ENCODE measurements at places on chromosomes 6 and 20.

DNA sequence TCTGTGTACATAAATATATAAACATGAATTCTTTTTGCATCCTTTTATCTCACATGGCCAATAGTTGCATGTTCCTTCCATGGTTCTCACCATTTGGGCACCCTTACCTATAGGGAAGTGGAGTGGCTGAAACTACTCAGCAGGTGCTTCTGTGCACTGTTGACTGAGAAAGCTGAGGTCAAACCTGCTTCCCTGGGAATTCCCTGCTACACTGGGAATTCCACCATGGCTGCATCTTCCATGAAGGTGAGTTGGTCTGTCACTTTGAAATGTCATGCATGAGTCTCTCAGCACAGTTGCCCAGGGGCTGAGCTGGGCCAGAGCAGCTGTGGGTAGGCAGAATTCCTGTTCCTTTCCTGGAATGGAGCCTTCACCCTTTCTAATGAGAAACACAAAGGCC lies 193.8 kb upstream of the PRSS16 start:
- DNase-seq, result no peak
- no peaks in the 10 kb centered on the region for H3K4me1 ChIP-seq
- no peak overlapping the region for H3K27ac ChIP-seq
- no peaks in the 10 kb centered on the region for H3K36me3 ChIP-seq
- H3K4me3 ChIP-seq, result no peak overlapping the region

GRCh38 chr20:9886227-9886626 lies 47.4 kb upstream of the PAK5 start:
- H3K27me3 ChIP-seq, result peaks cover 2% of the 10 kb centered on the region
- peaks cover 6% of the 10 kb centered on the region for H3K4me1 ChIP-seq
- DNase-seq, result no peak
- H3K4me3 ChIP-seq, result no peak overlapping the region
- H3K36me3 ChIP-seq, result no peaks in the 10 kb centered on the region

- H3K36me3 ChIP-seq, result no peaks in the 10 kb centered on the region
- no peak overlapping the region for H3K4me3 ChIP-seq
- peaks cover 2% of the 10 kb centered on the region for H3K27me3 ChIP-seq
Observed at GRCh38 chr6:147479857-147480256, 28.6 kb upstream of the SAMD5 start.

GRCh38 chr20:15310361-15310760 lies 972.9 kb upstream of the FLRT3 start:
- H3K27ac ChIP-seq, result peak overlapping the region; percentile 26
- DNase-seq, result no peak
- H3K27me3 ChIP-seq, result no peaks in the 10 kb centered on the region

DNA sequence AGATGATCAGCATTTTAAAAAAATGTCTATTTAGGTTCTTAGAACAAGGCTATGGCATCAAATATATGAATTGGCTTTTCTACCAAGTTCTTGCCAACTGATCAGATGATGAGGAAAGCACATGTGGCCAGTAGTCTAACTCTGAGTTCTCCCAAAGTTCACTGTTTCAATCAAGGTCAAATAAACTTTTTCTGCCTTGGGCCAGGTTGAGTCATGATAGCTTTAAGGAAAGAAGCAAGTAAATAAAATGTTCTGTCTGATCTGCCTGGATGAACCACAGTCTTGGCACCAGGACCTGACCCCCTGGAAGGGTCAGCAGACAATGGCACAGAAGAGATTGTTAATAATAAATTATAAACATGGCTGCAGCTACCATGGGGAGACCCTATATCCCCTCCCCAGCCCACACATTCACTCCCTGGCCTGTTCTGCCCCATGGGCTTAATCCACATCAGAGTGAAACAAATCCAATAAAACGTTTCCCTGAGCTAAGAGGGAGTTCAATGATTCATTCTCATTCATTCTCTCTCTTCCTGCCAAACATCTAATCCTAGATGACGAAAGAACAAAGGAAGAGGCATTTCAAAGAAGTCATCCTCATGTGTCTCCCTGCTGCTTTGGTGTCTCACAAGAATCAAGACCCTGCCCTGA lies 661.6 kb downstream of the DHX35 start:
- DNase-seq, result no peak
- H3K36me3 ChIP-seq, result peaks cover 1% of the 10 kb centered on the region
- peaks cover 4% of the 10 kb centered on the region for H3K4me1 ChIP-seq
- no peak overlapping the region for H3K27ac ChIP-seq

DNA sequence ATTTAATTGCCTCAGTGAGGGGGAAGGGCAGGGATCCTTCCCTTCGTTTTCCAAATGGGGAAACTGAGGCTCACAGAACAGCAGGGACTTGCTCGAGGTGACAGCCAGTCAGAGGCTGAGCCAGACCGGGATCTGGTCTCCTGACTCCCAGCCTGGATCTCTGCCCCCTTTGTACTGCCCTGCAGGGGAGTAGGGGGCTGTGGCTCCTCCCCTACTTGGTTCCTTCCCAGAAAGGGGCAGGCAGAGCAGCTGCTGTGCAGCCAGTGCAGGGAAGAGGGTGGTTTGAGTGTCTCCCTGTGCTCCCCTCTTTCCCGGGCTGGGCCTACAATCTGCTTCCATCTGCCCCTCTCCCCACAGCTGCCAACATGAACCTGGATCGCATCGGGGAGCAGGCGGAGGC lies 37.6 kb downstream of the UQCC2 start:
- H3K27me3 ChIP-seq, result no peaks in the 10 kb centered on the region
- H3K36me3 ChIP-seq, result peaks cover 35% of the 10 kb centered on the region
- no peak for DNase-seq
- peak overlapping the region; percentile 33 for H3K27ac ChIP-seq
- no peak overlapping the region for H3K4me3 ChIP-seq
- peaks cover 18% of the 10 kb centered on the region for H3K4me1 ChIP-seq

GRCh38 chr6:42148058-42148457 lies 5.6 kb upstream of the C6orf132 start:
- no peaks in the 10 kb centered on the region for H3K36me3 ChIP-seq
- no peak for DNase-seq
- no peaks in the 10 kb centered on the region for H3K4me1 ChIP-seq
- no peak overlapping the region for H3K27ac ChIP-seq
- no peak overlapping the region for H3K4me3 ChIP-seq
- peaks cover 13% of the 10 kb centered on the region for H3K27me3 ChIP-seq

- no peaks in the 10 kb centered on the region for H3K36me3 ChIP-seq
- H3K27ac ChIP-seq, result no peak overlapping the region
- DNase-seq, result no peak
- H3K4me1 ChIP-seq, result peaks cover 3% of the 10 kb centered on the region
Observed at GRCh38 chr20:46253391-46253790, 54.9 kb downstream of the CDH22 start.

GRCh38 chr20:23634985-23635767 lies 2.6 kb downstream of the CST3 start:
- H3K4me1 ChIP-seq, result peaks cover 2% of the 10 kb centered on the region
- no peak overlapping the region for H3K27ac ChIP-seq
- H3K27me3 ChIP-seq, result peaks cover 16% of the 10 kb centered on the region
- no peak for DNase-seq
- H3K36me3 ChIP-seq, result no peaks in the 10 kb centered on the region

GRCh38 chr20:35876033-35876320 lies 78.3 kb downstream of the SCAND1 start:
- no peaks in the 10 kb centered on the region for H3K27me3 ChIP-seq
- peak overlapping the region; percentile 65 for H3K27ac ChIP-seq
- no peak for DNase-seq
- peaks cover 22% of the 10 kb centered on the region for H3K36me3 ChIP-seq
- H3K4me3 ChIP-seq, result no peak overlapping the region
- peaks cover 7% of the 10 kb centered on the region for H3K4me1 ChIP-seq

DNA sequence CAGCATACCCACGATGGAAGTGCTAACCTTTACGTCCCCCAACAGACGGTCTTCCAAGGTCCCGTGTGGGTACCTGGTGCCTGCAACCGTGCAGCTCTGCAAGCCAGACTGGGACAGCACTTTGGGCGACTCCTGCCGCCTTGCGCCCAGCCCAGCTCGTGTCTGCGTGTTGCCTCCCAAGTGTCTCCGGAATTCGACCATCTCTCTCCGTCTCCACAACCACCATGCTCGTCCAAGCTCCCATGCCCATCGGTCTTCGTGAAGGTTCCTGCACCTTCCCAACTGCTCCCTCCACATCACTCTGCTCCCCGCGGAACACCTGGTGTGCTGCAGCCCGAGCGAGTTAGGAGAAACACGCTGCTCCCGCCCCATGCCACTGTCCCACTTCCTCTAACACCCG lies 173.2 kb upstream of the AFDN start:
- H3K27me3 ChIP-seq, result no peaks in the 10 kb centered on the region
- no peaks in the 10 kb centered on the region for H3K36me3 ChIP-seq
- H3K4me3 ChIP-seq, result no peak overlapping the region
- H3K27ac ChIP-seq, result no peak overlapping the region
- no peak for DNase-seq

DNA sequence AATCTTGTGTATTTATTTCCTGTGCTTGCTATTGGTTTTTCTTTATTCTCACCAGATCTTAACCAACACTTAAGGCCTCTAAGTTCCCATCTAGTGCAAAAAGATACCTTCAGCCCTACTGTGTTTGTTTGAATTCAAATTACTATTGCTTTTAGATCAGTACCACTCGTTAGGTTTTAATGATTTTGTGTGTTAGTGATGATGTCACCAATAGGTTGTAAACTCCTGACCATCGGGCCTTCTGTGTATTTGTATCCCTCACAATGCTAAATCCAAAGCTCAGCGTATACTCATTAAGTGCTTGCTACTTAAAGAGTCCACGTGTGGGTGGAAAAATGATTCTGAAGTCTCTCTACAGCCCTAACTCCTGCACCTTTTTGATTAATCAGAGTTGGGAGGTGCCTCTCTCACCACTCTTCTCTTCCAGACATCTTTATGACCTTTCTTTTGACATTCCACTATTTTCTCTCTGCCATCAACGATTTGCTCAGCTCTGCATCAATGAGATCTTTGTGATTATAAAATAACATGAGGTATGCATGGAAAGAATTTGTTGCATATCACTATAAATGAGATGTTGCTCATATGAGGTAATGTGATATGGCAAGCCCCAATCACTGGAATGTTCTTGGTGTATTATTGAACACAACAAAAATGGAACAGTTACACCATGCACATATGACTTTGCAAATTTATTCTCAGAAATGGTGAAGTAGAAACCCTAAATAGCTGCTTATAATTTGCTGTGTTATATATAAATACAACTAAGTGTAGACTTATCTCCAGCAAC lies 55.1 kb upstream of the LAMA2 start:
- H3K27ac ChIP-seq, result no peak overlapping the region
- H3K4me1 ChIP-seq, result no peaks in the 10 kb centered on the region
- H3K36me3 ChIP-seq, result no peaks in the 10 kb centered on the region

DNA sequence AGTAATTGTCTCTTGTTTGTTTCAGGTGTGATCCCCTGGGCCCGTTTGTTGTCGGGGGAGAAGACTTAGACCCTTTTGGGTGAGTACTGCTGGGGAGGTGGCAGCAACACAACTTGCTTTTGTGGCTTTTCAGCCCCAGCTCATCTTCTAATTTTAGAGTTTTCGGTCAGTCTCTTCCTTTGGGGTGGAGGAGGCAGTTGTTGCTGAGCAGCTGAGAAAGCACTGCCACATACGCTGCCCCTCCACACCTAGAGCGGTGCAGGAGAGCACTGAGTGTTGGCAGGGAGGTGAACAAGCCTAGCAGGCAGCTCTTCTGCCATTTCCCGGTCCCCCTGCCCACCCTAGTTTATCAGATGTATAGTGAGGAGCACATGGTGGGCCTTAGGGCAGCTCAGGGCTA lies 21.7 kb downstream of the TMEM74B start:
- H3K36me3 ChIP-seq, result peaks cover 54% of the 10 kb centered on the region
- H3K27me3 ChIP-seq, result no peaks in the 10 kb centered on the region
- DNase-seq, result no peak
- peak overlapping the region; percentile 45 for H3K27ac ChIP-seq
- peaks cover 3% of the 10 kb centered on the region for H3K4me1 ChIP-seq
- no peak overlapping the region for H3K4me3 ChIP-seq

- H3K36me3 ChIP-seq, result no peaks in the 10 kb centered on the region
- no peaks in the 10 kb centered on the region for H3K4me1 ChIP-seq
- H3K27me3 ChIP-seq, result peaks cover 2% of the 10 kb centered on the region
- DNase-seq, result no peak
Observed at GRCh38 chr20:23166563-23166962, 80.4 kb upstream of the CD93 start.

DNA sequence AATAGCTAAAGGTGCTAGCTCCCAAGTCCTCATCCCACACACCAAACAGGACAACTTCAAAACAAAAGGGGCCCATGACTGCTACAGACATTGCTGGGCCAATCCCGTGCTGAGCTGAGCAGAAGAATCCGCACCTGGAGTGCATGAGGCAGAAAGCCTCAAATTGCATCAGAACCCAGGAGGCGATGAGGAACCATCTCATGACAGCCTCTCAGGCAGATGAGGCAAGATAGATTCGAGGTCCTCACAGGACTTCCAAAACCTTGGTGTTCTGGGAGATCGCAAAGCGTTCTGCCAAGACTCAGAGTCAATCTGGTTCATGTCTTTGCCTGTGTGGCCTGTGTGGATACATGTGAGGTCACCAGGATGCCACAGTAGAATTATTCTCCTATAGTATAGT lies 32.8 kb upstream of the SSTR4 start:
- H3K36me3 ChIP-seq, result no peaks in the 10 kb centered on the region
- H3K4me3 ChIP-seq, result no peak overlapping the region
- no peak for DNase-seq
- H3K27ac ChIP-seq, result no peak overlapping the region

- no peaks in the 10 kb centered on the region for H3K36me3 ChIP-seq
- no peaks in the 10 kb centered on the region for H3K27me3 ChIP-seq
- no peak for DNase-seq
- no peak overlapping the region for H3K4me3 ChIP-seq
- H3K27ac ChIP-seq, result no peak overlapping the region
- peaks cover 2% of the 10 kb centered on the region for H3K4me1 ChIP-seq
Observed at GRCh38 chr6:131998255-131998982, 47.2 kb upstream of the CCN2 start.

GRCh38 chr6:132021552-132022375 lies 70.6 kb upstream of the CCN2 start:
- no peak overlapping the region for H3K4me3 ChIP-seq
- no peak for DNase-seq
- no peaks in the 10 kb centered on the region for H3K4me1 ChIP-seq
- H3K27me3 ChIP-seq, result peaks cover 7% of the 10 kb centered on the region
- H3K27ac ChIP-seq, result no peak overlapping the region

- no peak overlapping the region for H3K4me3 ChIP-seq
- H3K36me3 ChIP-seq, result no peaks in the 10 kb centered on the region
- H3K27me3 ChIP-seq, result no peaks in the 10 kb centered on the region
- no peak for DNase-seq
- H3K27ac ChIP-seq, result no peak overlapping the region
Observed at GRCh38 chr6:107531868-107532267, 42.0 kb downstream of the SOBP start.

DNA sequence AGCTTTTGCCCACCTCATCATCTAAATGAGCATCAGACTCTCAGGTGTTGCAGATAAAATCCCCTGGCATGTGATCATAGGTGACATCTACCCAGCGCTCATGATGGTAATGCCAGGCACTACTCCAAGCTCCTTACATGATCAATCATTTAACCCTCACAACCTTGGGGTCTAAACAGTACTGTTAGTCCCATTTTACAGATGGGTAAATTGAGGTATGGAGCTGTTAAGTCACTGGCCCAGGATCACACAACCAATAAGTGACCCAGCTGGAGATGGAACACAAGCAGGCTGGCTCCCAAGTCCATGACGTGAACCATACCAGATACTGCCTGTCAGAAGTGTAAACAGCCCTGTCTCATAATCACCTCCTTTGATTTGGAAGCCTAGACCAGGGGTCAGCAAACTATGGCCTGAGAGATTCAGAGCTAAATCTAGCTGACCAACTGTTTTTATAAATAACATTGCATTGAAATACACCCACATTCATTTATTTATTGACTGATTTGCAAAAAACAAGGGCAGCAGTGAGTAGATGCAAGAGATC lies 79.2 kb downstream of the UNC5CL start:
- no peak overlapping the region for H3K27ac ChIP-seq
- H3K4me3 ChIP-seq, result no peak overlapping the region
- H3K27me3 ChIP-seq, result peaks cover 7% of the 10 kb centered on the region
- DNase-seq, result no peak

GRCh38 chr6:32475392-32476206 lies 35.9 kb downstream of the HLA-DRA start:
- no peaks in the 10 kb centered on the region for H3K27me3 ChIP-seq
- no peak overlapping the region for H3K4me3 ChIP-seq

All from memory B cell (primary cell).